Aorta (tissue), 5 donors: ENCODE measurements at places on chromosomes 7 and 10.
A peak's percentile ranks its signal among the peaks of the same experiment; 100 is the strongest.

- DNase-seq, result no peak
Measured at GRCh38 chr7:36387435-36388231, 2.0 kb upstream of the ANLN start.

DNA sequence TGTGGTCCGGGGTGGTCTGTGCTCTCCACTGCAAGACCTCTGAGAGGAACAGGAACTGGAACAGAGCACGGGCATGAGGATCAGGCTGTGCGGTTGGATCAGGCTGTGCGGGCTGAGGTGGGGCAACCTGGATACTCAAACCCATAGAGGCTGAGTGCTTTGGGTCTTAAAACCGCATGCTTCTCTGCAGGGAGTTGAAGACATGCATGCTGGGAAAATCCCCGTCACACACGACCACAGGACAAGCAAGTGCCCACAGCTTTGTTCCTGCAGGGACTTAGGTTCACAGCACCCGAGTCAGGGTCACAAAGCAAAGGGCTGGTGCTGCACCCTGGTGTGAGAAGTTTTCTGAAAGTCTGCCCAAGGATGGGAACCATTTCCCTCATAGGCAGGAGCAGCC, 221.2 kb downstream of the ZMYND11 start:
- DNase-seq, result no peak

DNA sequence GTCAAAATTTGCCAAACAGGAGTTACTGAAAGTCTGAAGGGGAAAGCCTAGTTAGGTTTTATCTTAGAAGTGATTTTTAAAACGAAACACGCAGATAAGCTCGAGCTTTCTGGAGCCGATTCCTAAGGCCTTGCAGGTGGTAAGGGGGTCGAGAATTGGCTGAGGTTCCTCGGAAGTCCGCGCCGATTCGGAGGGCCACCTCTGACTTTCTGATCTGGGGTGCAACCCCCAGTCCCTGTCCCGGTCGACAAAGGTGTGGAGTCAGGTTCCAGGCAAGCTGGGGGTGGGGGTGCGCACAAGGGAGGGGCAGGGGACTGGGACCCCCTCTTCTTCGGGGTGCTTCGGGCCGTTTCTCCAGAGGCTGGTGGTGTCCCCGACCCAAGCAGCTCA, 701 bp upstream of the CUL1 start:
- DNase-seq, result no peak

GRCh38 chr10:132714986-132715775, 70.8 kb downstream of the NKX6-2 start:
- peak; percentile 40 for DNase-seq

- DNase-seq, result peak; percentile 51
Measured at GRCh38 chr7:90879924-90880323, 283.8 kb downstream of the CDK14 start.

GRCh38 chr10:76356557-76356956, 925.1 kb downstream of the LRMDA start:
- no peak for DNase-seq

DNA sequence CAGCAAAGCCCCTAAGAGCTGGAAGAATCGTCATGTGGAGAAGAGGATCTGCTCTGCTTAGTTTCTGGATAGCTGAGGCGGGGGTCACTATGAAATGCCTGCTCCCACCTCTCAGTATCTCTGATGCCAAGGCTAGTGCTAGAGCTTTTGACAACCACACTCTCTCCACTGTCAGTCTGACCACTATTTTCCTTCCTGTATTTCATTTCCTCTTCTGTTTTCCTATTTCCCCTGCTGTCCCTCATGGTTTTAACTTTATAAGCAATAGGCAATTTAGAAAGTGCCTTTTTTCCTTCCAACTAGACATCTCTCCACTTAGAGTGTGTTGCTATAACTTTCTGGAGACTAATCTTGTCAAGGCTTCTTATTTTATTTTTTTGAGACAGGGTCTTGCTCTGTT, 23.6 kb downstream of the C7orf57 start:
- no peak for DNase-seq

DNA sequence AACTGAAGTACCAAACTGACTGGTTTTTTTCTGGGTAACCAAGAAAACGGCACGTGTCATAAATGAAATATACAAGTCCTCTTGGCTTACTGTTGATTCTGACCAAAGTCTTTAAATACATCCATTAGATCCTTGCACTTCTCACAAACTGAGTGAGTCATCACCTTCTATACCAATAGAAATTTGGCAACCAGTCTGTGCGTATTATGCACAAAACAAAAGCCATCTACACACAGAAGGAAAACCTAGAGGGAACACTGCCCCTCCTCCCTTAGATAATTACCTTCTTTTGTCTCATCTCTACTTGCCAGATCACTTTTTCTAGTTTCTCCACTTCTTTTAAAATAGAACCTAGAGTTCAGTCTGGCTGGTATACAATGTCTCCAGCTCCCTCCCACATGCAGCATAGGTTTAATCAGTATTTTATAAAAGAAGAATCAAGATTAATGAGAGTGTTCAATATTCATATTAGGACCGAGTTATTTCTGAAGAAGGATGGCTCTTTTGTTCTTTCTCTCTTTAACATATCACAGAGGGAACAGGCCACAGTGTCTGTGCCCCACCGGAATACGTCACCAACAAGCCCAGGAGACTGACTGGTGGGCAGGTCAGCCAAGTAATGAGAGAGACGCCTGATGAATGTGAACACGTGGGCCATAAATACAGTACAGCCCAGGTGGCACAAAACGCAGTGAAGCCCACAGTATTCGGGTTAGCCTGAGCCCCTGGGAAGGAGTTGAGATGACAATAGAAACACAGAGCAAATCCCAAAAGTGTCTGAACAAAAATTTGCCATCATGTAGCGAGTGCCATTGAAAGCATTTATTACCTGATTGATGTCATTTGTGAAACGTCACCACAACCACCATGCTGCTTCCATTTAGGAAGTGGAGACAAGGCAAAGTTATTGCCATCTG, 91.3 kb downstream of the KIAA1549 start:
- DNase-seq, result no peak

GRCh38 chr10:17357781-17358180, 96.6 kb downstream of the ST8SIA6 start:
- no peak for DNase-seq

- no peak for DNase-seq
Measured at GRCh38 chr10:99720387-99720786, 11.5 kb downstream of the COX15 start.

DNA sequence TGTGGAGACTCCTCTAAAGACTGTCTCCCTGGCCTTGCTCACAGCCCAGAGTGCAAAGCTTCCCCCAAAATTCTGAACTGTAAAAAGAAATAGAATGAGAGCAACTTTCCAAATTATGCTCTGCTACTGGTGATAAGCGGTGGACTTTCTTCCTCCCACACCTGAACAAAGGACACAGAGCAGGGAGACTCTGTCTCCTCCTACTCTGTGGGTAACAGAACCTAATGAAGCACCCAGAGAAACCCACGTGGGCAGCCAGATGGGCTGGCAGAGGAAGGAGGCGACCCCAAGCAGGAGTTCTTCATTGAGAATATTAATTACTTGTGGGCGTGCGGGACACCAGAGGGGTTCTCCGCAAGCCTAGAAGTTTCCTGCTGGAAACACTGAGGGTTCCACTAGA, 139.5 kb downstream of the KMT2E start:
- no peak for DNase-seq

GRCh38 chr10:78913219-78914059, 155.3 kb upstream of the ZMIZ1 start:
- no peak for DNase-seq

DNA sequence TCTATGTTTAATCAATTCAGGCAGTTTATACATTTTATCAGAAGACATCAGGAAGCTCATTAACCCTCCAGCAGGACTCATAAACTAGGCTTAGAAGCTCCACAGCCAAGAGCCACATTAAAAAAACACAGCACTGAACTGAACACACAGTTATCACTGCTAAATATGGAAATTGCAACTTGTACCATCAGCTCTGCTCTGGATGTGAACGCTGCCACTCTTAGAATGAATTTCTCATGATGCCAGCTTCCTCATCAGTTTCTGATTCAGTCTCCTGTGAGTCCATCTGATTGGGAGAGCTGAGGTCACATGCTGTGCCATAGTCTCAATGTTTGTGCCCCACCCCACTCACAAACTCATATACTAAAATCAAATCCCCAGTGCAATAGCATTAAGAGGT, 17.1 kb upstream of the ING3 start:
- DNase-seq, result no peak

DNA sequence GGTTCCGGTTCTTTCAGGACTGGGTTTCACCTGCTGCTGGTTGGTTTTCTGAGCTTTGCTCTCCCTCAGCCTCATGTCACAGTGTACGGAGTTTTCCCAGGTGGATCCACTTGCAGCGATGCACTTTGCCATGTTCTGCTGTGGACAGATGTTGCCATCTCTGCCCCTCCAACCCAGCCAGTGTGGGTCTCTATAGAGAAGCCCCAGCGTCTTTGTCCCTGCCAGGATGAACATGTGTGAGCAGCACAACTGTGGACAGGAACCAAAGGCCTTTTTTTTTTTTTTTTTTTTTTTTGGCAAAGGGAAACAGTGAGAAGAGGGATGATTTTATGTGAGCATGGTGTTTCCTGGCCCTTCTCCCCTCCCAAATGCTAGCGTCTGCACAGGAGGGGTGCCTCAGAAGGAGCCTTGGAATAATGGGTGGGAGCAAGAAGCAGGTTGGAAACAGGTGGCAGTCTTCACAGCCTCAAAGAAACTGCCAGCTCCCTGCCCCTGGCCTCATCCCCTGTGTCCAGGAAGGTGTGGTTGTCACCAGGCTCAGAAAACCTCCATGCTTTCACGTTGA, 106.5 kb downstream of the RPS24 start:
- no peak for DNase-seq
